ENCODE measurements at places on chromosomes 12 and 14.

GRCh38 chr14:50784683-50785456, 46.1 kb downstream of the NIN start:
- no peak for DNase-seq

- no peak for DNase-seq
These were observed 10.7 kb downstream of the MYO1A start for GRCh38 chr12:57039016-57039798.

- no peak for DNase-seq
These were observed 104.0 kb upstream of the SLC16A7 start for GRCh38 chr12:59491877-59492276.

DNA sequence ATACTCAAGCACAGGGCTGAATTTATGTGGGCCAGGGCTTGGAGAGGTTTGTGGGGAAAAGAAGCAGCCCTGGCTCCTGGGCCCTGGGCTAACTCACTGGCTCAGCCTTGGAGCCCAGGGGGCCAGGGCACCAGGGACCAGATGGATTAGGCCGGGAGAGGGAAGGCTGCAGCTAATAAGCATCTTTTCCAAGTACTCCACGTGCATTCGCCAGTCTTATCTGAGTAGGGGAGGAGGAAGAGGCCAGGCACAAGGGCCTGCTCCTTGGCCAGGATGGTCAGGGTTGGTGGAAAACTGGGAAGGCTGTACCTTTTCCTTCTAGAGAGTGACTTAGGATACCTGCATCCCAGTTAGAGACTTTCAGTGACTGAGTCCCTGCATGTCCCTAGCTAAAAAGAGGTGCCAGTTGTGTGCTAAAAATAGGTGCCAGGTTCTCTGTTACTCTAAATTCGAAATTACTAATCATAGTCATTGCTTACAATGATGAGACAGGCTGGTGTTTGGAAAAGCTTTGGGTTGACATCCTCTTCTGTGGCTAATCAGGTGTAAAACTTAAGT, 1.3 kb downstream of the GLRX5 start:
- no peak for DNase-seq

DNA sequence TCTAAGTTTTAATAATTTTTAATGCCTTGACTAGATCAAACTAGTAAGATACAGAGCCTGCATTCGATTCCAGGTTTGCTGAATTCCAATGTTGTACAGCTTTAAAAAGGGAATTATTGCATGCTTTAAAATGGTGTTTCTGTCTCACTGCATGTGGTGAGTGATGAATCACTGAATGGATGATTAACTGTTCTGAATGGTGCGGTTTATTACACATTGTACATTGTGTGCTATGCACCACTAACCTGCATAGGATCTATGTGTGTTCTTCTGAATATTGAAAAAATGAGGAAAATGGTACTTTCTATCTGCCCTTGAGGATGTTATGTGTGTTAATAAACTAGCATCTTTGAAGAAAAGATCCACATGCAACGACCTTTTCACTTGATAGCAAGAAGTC, 231.7 kb downstream of the NRXN3 start:
- no peak for DNase-seq

DNA sequence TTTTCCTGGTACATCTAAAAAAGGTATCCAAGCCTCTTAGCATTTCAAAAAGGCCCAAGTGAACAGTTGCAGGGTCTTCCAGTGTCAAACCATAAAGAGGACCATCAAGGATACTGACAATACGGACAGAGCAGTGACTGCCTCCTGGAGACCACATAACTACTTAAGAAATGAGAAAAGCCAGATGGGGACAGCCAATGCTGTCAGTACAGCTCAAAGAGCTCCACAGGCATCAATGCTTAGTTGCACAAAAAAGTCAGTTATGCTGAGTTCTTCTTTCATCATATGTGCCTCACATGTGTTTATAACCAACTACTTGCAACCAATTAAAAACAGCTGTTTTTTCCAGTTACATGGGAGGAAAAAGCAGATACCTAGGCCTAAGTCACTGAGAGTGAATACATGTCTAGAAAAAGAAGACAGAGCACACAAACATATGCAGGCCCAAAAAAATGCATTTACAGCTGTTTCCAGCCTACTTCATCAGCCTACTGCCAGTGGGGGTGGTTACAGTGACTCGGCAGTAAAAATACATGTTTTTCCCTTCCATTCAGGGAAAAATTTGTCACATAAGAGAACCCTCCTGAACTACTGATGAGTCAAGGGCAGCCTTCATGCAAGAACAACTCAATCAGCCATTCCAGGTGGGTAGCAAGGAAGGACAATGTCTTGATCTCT, 84.0 kb downstream of the DCAF5 start:
- no peak for DNase-seq

GRCh38 chr14:68232300-68233055, 412.9 kb downstream of the RAD51B start:
- DNase-seq: peak; percentile 66

GRCh38 chr14:95871531-95871930, 5.1 kb upstream of the TUNAR start:
- no peak for DNase-seq

DNA sequence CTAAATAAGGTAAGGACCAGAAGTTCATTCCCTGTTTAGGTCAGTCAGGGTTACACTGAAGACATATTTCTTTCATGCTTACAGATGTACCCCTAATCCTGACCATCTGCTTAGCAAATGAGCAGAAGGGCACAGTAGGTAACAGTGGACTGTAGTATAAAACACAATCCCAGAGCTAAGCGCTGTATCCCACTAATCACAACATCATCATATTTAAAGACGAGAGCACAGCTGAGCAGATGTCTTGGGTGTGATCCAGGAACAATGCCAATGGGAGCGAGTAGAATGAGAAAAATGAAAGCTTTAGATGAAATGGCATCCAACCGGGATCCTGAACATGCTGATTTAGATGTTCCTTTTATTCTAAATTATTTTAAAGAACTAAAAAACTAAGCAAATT, 213.4 kb downstream of the CCER1 start:
- no peak for DNase-seq

DNA sequence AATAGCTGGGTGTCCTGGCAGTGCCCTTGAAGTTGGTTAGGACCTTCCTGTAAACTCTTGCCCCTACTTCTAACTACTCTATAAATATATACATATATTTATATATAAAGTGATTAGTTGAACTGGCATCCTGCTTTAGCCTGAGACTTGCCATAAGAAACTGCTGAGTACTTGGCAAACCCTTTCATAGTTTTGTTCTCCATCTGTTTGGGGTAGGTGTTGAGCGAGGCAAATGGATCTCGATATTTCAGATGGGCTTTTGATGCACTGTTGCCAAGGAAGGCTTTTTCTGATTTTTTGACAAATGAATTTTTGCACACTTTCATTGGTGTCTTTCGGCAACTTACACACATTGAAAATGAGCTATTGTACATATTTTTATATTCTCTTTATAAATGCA, 10.4 kb downstream of the CALM1 start:
- no peak for DNase-seq

GRCh38 chr12:114835031-114835430, 151.1 kb upstream of the TBX3 start:
- DNase-seq: no peak

DNA sequence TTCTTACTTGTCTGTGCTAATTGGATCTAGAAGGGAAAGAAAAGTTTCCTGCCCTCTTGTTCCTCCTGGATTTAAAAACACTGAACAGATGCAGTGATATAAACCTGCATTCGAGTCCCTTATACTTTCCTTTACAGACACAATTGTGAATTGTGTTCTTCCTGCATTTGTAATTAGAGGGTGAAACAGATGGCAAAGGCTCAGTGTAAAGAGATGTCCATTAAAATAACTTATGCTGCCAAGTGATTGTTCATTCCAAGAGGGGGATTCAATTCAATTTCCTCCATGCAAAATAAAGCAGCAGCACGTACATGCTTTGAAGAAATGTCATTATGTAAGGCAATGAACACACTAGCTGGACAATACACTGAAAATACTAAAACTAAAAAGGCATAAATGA, 248.3 kb upstream of the LRIG3 start:
- no peak for DNase-seq

GRCh38 chr12:14186193-14186502, 179.3 kb upstream of the ATF7IP start:
- no peak for DNase-seq

GRCh38 chr14:28762303-28762954, 4.2 kb upstream of the FOXG1 start:
- no peak for DNase-seq

- DNase-seq: peak; percentile 67
These were observed 1004.4 kb downstream of the AACS start for GRCh38 chr12:126069549-126070165.

DNA sequence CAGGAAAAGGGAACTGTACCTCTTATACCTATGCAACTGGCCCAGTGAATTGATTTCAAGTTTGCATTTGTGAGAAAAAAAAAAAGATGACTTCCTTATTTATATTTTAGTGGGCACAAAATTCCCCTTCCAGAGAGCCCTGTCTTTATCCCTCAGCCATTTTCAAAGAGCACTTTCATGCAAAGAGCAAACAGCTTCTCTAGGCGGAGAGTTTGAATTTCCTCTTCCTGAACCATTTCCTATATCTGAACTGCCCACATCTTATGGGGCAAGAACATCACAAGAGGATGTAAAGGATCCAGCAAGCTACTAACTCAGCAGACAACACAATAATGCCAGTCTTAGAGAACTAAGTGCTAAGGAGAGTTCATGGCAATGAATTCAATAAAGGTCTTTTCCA, 22.3 kb upstream of the PLXNC1 start:
- no peak for DNase-seq

- DNase-seq: no peak
These were observed 21.3 kb downstream of the GCH1 start for GRCh38 chr14:54881235-54881760.

DNA sequence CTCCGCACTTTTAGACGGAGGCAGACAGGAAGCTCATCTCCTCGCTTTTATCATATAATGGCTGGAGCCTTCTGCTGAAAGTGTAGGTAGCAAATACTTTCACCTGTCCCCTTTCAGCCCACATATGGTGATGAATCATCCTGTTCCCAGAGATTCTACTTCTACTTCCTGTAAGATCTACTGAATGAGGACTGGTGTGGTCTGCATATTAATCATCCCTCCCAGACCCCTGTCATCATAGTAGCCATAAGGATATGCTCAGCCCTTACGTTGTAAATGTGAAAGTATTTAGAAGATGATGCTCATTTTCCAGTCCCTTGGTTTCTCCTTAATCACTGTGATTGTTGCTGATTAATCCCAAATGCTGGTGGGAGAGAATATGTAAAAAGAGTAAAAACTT, 268.2 kb upstream of the GRIP1 start:
- DNase-seq: no peak

GRCh38 chr12:43079476-43079875, 472.5 kb downstream of the ADAMTS20 start:
- no peak for DNase-seq

Measured in Peyer's patch (tissue), 4 donors.